ENCODE measurements at places on chromosomes 3 and 15.

DNA sequence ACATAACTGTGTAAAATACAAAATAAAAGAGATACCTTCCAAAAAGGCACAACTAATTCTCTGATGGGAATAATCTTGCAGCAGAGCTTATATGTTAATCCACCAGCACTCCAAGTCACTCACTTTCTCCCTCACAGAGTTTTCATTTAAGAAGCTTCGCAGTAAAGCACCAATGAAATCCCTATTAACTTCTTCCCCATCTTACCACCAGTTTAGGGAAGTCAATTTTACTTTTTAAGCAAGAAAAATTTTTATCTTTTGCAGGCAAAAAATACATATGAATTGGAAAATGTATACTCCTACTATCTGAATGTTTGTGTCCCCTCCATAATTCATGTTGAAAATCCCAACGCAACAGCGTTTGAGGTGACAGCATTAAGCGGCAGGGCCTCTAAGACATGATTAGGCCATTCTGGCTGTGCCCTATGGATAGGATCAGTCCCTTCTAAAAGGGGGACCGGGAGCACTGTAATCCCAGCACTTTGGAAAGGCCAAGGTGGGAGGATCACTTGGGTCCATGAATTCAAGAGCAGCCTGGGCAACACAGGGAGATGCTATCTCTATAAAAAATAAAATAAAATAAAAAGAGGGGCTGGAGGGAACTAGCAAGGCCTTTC, 435.8 kb downstream of the SHQ1 start:
- no peak for DNase-seq

GRCh38 chr3:30743641-30744317, 137.4 kb downstream of the TGFBR2 start:
- no peak for DNase-seq

GRCh38 chr3:98519351-98519750, 3.4 kb downstream of the CLDND1 start:
- no peak for DNase-seq

GRCh38 chr3:171783626-171784025, 26.7 kb downstream of the PLD1 start:
- no peak for DNase-seq

GRCh38 chr3:66985336-66985920, 12.7 kb upstream of the KBTBD8 start:
- no peak for DNase-seq

Measured in nephron progenitor cell (in vitro differentiated cells).